ENCODE measurements at places on chromosomes 16 and 17.

DNA sequence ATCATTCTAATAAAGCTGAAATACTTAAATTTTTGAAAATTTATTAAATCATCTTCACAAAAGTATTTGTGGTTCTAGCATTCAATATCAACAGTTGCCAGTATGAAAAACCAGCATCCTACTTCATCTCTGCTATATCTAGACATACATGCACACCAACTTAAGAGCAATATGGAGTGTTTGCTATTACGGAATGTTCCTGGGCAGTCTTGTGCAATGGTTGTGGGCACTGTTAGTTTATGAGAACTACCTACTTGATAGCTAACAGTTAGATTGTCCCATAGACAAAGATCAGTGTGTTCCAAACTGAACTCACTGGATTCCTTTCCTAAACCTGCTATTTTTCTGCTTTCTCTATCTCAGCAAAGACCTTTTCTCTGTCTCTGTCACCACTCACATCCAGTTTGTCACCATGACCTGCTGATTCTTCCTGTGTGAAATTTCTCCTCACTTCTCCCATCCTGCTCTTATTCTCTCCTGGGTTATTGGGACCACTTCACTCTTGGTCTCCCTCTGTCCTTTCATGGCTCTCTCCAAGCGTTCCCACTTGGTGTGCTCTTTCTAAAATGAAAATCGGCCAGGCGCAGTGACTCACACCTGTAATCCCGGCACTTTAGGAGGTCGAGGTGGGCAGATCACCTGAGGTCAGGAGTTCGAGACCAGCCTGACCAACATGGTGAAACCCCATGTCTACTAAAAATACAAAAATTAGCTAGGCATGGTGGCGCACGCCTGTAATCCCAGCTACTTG lies 27.7 kb downstream of the CNTROB start:
- DNase-seq = no peak

GRCh38 chr17:55117164-55117563 lies 147.6 kb upstream of the HLF start:
- DNase-seq = no peak

- DNase-seq = no peak
These were observed 3.5 kb upstream of the RPL13 start for GRCh38 chr16:89556750-89557689.

DNA sequence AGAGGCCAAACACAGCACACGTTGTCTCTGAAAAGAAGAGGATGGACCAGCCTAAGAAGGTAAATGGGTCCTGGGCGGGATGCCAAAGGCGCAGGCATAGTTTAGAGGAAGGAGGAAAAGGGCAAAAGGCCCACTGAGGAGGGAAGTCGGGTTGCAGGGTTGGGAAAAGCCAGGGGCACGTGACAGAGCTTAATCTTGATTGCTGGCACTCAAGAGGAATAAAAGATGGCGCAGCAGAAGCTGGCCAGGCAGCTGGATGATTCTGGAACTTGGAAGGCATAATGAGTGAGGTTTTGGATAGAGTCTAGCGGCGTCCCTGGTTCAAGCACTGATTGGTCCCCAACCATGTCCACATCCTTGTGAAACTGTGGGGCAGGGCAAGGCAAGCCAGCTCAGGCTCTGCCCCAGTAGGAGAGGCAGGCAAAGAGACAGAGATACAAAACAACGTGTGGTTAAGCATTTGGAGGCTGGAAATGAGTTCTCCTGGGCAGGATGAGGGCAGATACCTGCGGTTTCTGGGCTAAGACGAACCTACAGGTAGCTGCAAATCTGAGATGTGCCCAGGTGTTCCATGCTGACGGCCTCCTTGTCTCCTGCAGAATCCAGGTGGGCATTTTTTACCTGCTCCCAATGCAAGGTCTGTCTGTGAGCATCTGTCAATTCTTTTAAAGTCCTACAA lies 52.7 kb upstream of the CIBAR2 start:
- DNase-seq = no peak

DNA sequence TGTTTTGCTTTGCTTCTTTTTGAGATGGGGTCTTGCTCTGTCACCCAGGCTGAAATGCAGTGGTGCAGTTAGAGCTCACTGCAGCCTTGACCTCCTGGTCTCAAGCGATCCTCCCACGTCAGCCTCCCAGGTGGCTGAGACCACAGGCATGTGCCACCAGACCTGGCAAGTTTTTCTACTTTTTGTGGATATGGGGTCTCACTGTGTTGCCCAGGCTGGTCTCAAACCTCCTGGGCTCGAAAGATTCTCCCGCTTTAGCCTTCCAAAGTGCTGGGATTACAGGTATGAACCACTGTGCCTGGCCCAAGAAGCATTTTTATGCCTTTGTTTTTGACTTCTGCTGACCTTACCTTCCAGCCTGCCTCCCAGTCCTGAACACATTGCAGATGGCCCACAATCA lies 10.1 kb downstream of the DNAAF1 start:
- no peak for DNase-seq

- DNase-seq = no peak
These were observed 5.7 kb downstream of the HEATR6 start for GRCh38 chr17:60073063-60073462.

All from left renal pelvis (tissue), 4 donors.